ENCODE measurements at places on chromosomes 6 and 20.

GRCh38 chr20:35918021-35918420 is 36.3 kb downstream of the SCAND1 start:
- no peak for DNase-seq

DNA sequence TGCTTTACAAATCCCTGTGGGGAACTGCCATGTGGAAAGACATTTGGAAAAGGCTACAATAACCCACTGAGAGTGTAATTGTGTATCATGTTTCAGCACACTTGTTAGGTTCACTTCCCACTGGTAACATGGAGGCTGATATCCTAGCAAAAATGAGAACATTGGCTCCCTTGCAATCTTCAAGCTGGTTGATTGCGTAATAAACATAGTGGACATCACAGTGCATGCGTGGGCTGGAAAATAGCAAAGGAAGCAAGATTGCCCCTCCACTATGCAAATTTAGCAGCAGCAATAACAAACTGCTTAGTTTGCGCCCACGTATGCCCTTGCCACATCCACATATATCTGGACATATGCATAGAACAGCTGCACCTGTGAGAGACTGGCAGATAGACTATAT is 410.2 kb downstream of the MEI4 start:
- no peak for DNase-seq

DNA sequence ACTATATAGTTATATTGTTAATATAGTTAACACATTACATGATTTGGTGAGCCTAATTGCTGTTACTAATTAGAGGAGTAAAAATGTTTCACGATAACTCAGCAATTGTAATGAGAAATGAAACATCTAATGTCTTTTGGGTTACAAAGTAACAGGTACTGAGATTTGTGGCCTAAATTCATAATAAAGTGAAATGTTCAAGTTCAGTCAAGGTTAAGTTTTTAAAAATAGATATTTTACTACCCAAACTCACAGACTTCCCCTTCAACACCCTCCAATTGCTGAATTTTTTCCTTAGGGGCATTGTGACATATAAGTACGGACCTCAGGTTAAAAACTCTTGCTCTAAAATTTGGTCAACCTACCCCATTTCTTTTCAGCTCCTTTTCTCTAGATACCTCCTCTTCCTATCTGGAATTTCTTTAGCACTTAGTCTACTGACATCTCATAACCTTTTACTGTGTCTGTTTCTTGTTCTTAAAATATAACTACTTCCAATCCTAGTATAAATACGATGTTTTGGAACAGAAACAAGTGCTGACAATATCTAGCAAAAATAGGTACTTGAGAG is 112.3 kb upstream of the PRSS16 start:
- DNase-seq: no peak

DNA sequence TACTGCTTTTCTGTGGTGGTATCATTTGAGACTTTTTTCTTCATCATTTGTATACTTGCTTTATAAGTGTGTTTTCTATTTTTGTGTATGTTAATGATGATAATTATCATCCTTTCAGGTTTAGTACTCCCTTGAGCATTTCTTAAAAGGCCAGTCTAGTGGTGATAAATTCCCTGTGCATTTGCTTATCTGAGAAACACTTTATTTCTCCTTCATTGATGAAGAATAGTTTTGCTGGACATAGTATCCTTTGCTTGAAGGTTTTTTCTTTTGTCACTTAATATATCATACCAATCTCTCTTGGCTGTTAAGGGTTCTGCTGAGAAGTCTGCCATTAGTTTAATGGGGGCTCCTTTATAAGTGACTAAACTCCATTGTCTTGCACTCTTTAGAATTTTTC is 123.2 kb upstream of the IRAK1BP1 start:
- DNase-seq: no peak

- DNase-seq: no peak
Measured at GRCh38 chr20:25547999-25548398, 37.3 kb downstream of the NINL start.

DNA sequence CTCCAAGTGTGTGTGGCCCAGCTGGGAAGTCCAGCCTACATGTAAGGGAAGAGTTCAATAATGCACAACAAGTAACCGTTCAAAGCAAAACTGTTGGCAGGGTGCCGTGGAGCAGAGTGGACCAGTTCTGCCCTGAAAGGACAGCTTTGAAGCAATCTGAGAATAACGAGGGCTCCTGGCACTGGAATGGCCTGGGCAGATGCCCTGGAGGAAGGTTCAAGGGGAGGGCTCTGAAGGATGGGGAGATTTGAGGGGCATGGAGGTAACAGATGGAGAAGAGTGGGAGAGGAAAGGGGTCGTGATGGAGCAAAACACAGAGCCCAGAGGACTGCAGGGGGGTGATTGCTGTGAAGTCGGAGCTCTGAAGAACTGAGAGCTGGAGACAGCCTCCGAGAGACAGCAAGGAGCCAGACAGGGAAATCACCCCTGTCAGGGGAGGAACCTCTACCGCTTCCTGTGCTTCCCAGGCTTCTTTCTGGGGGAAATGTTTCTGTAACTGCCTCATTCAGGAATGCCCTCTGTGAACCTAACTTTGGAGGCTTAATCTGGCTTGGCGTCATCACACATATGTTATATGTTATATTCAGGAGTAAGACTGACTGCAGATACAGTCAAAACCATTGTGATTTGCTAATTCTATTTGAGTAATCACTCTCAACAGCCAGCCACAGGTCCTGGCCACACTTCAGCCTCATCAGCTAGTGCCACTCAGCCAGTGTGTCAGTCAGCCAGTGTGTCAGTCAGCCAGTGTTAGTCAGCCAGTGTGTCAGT is 41.2 kb downstream of the ZC3H12D start:
- no peak for DNase-seq

GRCh38 chr20:8095648-8096572 is 36.2 kb upstream of the PLCB1 start:
- DNase-seq: no peak

DNA sequence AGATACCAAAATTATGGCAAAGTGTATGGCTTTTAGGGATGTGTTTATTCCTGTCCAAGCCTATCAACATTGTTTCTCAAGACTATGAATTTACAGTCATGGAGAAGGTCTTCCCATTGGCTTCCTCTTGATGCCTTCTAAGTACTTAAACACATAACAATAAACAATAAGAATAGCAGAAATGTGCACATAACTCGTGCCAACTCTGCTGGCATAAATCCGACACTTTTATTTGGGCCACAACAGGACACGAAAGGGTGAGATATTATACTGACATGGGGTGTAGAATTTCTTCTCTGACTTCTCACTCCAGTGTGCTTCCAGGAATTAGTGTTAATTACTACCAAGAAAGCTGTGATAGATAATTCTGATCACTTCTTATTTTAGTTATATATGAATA is 695.9 kb upstream of the SLC35B3 start:
- DNase-seq: no peak

DNA sequence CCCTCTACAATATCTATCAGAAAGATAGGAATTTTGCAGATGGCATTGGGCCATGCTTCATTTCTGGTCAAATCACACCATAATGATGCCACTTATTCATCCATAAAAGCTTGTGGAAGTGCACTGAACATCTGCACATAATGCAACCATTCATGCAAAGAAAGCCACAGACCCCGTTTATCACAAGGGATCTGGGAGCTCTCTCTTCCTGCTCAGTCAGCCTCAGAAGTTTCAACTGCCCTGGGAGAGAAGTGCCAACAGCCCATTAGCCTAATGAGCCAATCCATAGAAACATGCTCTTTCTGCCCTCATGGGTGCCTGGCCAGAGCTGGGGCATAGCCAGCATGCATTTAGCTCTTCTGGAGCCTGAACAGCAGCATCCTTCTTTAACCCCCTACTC is 85.8 kb downstream of the SLC35F1 start:
- no peak for DNase-seq

GRCh38 chr20:61161726-61162390 is 90.2 kb upstream of the CDH4 start:
- DNase-seq: no peak

DNA sequence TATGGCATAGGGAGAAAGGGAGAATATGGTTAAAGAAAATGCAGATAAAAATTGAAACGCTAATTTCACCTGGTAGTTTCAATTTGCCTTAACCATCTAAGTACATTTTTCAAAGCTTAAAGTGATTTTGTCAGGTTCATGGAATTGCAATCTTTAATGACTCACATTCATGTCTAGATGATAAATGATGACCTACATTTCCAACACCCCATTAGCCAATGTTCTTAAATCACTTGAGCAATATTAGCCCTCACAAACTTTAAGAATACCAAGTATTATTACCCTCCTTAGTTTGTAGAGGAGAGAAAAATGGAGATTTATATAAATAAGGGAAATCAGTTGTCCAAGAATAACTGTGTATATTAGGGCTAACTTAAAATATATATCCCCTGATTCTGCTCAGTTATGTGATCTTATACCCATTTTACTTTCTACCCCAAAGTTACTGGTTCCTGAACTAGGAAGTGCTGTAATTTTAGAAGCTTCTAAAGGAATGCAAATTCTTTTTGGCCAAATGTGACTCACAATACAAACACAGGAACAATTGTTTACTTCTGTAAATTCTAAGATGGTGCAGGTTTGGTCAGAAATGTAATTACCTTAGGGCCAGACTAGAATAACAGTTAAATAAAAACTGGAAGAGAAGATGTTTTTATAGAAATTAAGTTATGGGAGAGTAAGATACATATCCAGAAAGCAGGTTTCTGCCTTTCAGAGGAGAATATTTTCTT is 34.5 kb downstream of the TPBG start:
- no peak for DNase-seq

DNA sequence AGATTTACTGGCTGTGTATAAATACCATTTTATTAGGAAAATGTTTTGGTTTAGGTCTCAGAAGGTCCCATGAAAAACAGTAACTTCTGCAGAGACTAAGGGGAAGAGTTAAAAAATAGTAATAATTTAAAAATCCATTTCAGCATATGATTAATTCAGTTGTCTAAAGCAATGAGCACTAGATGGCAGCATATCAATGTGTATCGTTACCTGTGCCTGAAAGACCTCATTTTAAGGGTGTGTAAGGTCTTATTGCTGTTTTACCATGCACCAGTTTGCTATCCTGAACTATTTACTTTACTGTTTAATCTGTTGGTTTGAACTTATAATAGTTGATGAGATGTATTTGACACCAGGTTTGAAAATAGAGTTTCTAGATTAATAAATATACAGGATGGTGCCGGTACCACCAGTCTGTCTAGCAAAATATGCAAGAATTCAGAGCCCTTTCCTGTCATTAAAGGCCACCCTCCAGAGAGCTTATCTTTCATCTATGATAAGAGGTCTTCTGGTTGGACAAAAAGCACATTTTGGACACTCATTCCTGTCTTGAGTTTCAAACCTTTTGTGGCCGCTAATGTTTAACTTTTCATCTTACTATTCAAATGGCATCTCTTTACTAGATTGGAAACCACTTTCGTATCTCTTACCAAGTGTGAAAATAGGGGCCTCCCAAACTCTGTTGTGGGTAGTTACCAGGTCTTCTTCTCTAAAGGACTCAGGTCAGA is 8.9 kb upstream of the AHI1 start:
- DNase-seq: no peak
